B cell (primary cell): ENCODE measurements at places on chromosomes 6 and 20. TPM values are rescaled to one million over a fixed set of nuclear protein-coding genes. Genes with fewer than 3 reads are reported as not detected.

- DNase-seq, result no peak
These were observed 296.7 kb downstream of the CDH26 start for GRCh38 chr20:60254901-60255411.

The SMPD2 gene
- polyA plus RNA-seq, result 43.9 and 44.9 TPM in 2 replicates

- no peak for DNase-seq
These were observed 41.8 kb downstream of the SESN1 start for GRCh38 chr6:109052852-109053251.

- DNase-seq, result peak; percentile 25
These were observed 7.0 kb upstream of the RIN2 start for GRCh38 chr20:19750907-19751636.

- DNase-seq, result no peak
These were observed 148.6 kb upstream of the FUT9 start for GRCh38 chr6:95867205-95867604.

The ZFP64 gene
- 13.0 and 14.2 TPM in 2 replicates for polyA plus RNA-seq

DNA sequence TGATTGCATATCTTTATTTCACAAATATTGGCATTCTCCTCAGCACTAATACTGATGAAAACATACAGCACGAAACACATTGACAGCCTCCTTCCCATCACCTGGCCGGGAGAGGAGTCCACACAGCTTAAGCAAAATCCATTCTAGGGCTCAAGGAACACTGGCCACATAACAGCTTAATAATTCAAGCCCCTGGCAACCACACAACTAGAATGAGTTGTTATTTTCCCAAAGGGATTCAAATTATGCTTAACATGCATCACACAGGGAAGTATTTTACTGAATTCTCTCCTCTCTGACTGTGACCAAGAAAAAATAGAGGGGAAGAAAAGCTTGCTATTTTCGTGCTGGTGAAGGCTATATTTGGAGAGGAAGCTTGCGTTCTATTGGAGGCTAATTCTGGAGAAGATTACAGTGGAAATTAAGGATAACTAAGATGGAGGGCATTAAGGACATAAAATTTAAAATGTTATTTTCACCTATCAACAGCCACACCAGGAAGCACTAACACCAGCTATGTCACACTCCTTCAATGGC lies 198.5 kb downstream of the ADGRG6 start:
- DNase-seq, result no peak

The SLC32A1 gene
- polyA plus RNA-seq, result 0.16 TPM in 1 of 2 replicates, not detected in the other

GRCh38 chr6:31042806-31043205 lies 32.5 kb downstream of the MUC22 start:
- peak; percentile 55 for DNase-seq

DNA sequence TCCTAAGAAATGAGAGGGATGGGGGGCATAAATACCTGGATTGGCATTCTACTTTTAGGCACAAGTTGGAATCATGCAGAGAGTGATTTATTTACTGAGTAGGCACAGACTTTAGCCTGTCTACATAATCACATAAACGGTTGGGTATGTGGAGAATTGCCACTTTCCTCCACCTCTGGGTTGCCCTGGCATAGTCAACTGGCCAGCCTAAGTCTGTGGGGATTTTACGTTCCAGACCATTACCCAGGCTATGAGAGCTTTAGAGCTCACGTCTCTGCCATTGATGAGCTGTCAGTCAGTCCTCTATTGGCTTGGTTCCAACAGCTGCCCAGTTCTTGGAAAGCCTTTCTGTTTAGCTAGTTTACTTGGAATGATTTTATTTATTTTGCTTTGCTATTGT lies 5.0 kb upstream of the BHLHE23 start:
- no peak for DNase-seq

DNA sequence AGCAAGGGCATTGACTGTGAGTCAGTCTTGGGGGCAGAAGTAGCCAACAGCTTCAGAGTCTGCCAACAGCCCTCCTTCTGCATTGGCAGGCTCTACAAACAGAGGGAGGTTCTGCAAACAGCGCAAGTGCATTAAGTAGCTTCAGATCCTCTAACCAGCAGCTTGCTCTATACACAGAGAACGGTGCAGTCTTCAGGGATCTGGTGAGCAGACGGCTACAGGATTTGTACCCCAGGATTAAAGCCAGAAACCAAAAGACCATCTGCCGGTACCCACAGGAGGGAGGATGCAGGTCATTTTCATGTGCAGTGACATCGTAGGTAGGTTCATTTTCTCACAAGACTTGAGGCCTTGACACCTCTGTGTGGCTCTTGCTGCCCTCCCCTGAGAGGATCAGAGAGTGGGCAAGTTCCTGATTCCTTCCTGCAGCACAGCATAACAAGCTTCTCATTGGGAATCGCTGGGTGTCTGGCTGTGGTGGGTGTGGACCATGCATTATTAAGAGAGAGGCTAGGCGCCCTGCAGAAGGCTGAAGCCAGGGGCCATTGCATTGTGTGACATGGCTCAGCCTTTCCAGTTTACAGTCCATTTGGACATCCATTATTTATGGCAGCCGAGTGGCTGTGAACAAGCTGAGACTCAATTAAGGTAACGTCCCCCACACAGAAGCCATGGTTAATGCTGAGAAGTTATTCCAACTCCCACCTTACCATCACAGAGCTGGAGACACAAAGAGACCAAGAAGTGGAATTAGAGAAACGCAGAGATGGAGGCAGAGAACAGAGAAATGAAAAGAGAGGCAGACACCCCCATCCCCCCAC lies 250.0 kb downstream of the LRFN2 start:
- DNase-seq, result no peak

- no peak for DNase-seq
These were observed 208.6 kb downstream of the UST start for GRCh38 chr6:148955441-148955840.

GRCh38 chr6:68296126-68296525 lies 339.0 kb upstream of the ADGRB3 start:
- no peak for DNase-seq

DNA sequence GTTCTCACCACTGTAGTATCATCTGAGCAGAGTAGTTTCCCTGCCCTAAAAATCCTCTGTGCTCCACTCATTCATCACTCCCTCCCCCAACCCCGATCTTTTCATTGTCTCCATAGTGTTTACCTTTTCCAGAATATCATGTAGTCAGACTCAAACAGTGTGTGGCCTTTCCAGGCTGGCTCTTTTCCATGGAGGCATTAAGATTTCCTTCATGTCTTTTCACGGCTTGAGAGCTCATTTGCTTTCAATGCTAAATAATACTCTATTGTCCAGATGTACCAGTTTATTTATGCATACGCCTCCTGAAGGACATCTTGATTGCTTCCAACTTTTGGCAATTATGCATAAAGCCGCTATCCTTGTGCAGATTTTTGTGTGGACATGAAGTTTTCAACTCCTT lies 235.8 kb downstream of the PHACTR1 start:
- DNase-seq, result no peak

DNA sequence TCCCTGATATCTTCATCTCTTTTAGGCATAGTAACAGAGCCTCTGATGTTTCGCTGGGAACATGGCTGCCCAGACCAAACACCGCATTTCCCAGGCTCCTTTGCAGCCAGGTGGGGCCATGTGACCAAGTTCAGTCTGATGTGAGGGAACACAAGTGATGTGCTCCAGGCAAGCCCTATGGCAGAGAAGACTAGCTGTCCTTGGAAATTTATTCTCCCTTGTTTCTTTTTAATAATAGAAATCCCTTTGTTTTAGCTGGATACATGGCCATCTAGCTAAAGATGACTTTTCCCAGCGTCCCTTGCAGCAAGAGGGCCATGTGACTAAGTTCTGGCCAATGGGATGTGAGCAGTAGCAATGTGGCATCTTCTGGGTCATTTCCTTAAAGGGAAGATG lies 30.8 kb downstream of the SLC2A10 start:
- no peak for DNase-seq

- DNase-seq, result no peak
These were observed 199.1 kb downstream of the SCP2D1 start for GRCh38 chr20:19012676-19013075.

The TREM2 gene
- polyA plus RNA-seq, result 0.33 TPM in 1 of 2 replicates, not detected in the other

- peak; percentile 28 for DNase-seq
These were observed 53.0 kb downstream of the DEK start for GRCh38 chr6:18211338-18211737.

The PDYN gene
- not detected in 2 replicates for polyA plus RNA-seq

GRCh38 chr6:24882835-24883555 lies 52.8 kb downstream of the RIPOR2 start:
- DNase-seq, result no peak

The CLDN20 gene
- polyA plus RNA-seq, result not detected in 2 replicates

The POM121L2 gene
- polyA plus RNA-seq, result not detected in 2 replicates

DNA sequence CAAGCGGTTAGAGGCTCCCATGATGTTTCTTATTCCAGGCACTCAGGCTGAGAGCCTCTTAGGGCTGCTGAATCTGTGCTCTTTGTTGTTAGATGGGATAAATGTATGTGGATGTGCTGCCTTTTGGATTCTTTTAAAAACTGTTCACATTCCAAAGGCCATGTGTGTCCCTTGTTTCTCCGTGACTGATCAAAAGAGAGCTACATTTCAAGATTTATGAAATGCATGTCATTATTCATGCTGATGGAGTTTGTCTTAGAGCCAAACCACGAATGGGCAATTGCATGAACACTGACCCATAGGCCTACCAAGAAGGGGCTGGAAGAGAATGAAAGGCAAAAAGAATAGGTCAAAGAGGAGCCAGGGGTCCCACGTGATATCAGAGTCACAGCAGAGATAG lies 104.9 kb upstream of the TSHZ2 start:
- no peak for DNase-seq

DNA sequence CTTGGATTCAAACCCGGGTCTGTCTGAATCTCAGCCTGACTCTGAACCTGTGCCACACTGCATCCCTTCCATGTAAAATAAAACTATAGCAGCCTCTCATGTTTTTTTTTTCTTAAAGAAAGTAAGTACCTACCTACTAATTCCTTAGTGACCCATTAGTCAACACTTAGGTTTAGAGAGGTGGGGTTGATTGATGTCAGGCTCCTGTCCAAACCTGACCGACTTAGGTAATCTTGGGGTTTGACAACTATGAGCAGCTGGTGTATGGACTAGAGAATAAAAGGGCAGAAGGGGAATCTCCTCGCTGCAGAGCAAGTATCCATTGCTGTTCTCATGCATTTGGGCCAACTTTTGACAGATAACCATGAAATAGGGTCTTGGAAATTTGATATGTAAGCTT lies 6.5 kb downstream of the NKAIN2 start:
- DNase-seq, result no peak

GRCh38 chr6:23202207-23202606 lies 632.8 kb downstream of the HDGFL1 start:
- no peak for DNase-seq

GRCh38 chr6:16757332-16757731 lies 3.9 kb downstream of the ATXN1 start:
- DNase-seq, result no peak

- DNase-seq, result no peak
These were observed 754 bp downstream of the HDDC2 start for GRCh38 chr6:125300992-125301434.

- no peak for DNase-seq
These were observed 165.8 kb upstream of the EEF1E1 start for GRCh38 chr6:8268156-8268555.

DNA sequence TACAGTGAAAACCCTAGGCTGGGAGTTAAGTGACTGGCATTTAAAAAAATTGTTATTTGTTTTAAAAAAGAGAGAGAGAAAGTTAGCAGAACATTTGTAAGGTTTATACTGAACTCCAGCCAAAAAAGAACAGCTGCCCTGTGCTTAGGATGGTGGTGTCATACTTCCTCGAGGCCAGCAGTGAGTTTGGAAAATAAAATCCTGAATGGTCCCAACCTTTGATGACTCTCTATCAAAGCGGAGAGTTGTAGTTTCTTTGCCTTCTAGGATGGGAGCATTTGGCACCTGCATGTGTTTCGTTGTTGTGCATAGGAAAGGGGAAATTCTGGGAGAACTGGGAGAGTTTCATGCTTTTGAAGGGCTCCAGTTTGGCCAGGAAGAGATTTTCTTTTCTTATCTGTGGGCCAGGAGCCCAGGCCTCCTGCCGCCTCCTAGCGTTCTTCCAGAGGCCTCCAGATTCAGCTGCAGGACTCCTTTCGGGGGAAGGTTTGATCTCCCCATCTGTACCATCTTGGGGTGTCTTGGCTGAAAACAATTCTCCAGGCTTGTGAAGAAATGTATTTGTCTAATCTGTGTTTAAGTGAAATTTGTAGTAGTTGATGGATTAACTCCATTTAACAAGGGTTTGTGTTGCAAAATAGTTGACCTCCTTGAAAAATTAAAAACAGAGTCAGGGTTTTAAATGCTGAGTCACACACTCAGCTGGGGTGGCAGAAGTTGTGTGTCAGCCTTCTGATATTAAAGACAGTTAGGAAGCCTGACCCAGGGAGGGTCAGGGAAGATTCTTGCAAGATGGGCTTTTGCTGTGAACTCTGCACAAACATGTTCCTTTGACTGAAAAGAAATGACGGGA lies 63.4 kb downstream of the TXNDC5 start:
- no peak for DNase-seq

GRCh38 chr6:131510094-131510493 lies 62.9 kb upstream of the ARG1 start:
- DNase-seq, result no peak

- DNase-seq, result no peak
These were observed 74.7 kb downstream of the FRK start for GRCh38 chr6:115986026-115986425.

GRCh38 chr20:19430641-19431315 lies 218.3 kb downstream of the SLC24A3 start:
- DNase-seq, result no peak

GRCh38 chr6:169689287-169689686 lies 12.5 kb downstream of the WDR27 start:
- DNase-seq, result no peak

DNA sequence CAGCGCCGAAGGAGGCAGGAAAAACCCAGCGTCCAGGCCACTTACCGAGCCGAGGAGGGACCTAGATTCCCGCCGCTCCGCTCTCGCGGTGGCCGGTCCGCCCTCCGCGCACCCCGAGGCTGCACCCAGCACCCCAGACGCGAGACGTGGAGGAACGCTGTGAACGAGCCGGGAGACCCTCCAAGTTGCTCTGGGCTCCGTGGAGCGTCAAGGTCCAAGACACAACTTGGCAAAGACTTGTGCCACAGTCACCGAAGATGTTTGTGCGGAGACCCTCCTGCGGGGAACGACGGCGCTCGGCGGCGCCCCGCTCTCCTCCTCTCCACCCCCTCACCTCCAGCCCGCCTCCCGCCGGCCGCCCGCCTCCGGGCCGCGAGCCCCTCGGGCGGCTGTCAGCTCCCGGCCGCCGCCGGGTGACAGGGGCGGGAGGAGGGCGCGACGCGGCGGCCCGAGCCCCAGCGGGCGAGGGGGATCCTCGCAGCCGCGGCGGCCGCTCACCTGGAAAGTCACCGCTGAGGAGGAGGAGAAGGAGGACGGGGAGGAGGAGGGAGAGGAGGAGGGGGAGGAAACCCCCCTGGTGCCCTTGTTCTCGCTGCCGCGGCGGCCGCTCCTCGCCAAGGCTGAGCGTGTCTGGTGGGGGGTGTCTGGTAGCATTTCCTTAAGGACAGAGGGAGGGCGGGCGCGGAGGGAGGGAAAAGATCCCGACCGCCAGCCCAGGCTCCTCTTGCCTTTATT lies 637 bp upstream of the HIVEP2 start:
- DNase-seq, result peak; percentile 88

GRCh38 chr6:137475103-137475502 lies 19.1 kb downstream of the OLIG3 start:
- no peak for DNase-seq
